Esophagus muscularis mucosa (tissue), 4 donors: ENCODE measurements at places on chromosomes 4 and X. TPM values are rescaled to one million over a fixed set of nuclear protein-coding genes. Genes with fewer than 3 reads are reported as not detected.

DNA sequence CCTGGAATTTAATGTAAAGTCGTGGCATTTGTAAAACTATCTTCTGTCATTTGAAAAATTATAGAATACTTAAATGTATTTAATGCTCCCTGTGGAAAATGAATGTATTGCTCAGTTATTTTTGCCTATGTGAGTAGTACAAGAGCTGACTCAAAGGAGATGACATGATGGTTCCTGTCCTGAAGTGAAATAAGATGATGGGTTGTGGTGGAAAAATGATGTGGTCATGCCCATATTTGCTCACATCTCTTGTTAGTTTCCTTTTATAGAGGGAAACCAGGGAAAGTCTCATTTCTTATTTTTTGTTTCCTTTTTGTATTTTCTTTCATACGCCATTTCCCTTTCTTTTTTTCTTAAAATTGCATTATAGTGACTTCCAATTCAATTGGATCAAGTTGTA, 23.7 kb downstream of the PLS3 start:
- no peak for DNase-seq

DNA sequence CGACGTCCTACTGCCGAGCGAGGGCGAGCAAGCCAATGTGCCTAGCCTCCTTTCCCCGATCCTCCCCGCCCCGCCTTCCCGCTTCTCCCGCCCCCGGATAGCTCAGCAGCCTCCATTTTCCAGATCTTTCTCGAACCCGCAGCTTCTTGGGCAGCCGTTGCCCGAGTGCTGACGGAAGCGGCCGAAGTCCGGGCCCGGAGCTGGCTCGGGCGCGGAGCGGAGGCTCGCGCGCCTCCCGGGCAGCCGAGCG, 172 bp upstream of the HSPA4L start:
- DNase-seq: no peak

SUPT20HL1 gene
- total RNA-seq: not detected

DNA sequence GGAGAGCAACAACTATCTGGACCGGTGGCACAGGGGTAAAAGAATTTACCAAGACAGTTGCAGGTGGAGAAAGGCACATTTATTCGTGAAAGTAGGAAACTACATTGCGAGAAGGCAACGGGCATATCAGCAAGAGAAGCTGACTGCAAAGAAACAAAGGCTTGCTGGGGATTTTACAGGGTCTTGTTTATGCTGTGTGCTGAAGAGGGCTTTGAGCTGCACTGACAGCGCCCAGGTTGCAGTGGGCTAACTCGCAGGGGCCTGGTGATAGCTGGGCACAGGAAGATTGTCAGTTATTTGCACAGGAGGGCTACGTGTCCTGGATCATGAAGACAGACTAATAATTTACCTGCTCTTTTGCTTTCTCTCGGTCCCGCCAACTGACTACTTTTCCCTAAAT, 10.7 kb downstream of the TLR3 start:
- no peak for DNase-seq

GRCh38 chrX:43971966-43972961, 926 bp downstream of the NDP start:
- no peak for DNase-seq
